ENCODE measurements at places on chromosomes 3 and 15.

DNA sequence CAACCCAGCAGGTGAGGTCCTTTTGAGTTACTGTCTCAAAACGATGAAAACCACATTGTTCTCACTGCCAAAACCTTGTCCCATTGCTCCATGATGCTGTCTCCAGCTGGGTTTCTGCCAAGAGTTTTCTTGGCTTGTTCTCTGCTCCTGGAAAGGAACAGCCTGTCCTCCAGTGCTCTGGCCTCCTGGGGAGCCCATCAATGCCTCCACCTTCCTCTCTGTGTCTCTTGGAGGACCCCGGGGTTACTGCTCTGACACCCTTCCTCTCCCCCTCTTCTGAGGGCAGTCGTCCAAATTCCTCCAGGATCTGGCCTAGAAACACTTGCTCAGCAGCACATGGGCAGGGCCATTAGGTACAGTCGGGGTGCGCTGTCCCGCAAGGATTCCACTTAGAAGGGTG lies 63.9 kb upstream of the RGMA start:
- peak; percentile 77 for DNase-seq

DNA sequence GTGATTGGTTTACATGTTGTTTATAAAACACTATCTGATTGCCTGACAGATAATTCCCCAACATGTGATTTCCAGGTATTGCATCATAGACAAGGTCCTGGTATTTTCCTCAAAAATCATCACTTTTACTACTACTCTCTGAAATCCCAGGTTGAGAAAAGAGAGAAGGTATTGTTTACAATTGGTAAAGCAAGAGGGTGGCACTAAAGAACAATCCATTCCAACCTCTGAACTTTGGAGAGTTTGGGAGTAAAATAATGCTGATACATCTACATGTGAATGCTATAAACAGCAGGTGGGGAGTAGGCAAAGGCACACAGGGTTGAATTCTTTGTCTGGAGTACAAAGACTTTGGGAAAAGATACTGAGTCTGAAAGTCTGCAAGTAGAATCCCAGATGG lies 134.2 kb downstream of the WDR72 start:
- DNase-seq = no peak

GRCh38 chr3:17979911-17980310 lies 237.5 kb upstream of the TBC1D5 start:
- no peak for DNase-seq

- no peak for DNase-seq
These were observed 204.0 kb downstream of the OSBPL10 start for GRCh38 chr3:31777092-31777491.

DNA sequence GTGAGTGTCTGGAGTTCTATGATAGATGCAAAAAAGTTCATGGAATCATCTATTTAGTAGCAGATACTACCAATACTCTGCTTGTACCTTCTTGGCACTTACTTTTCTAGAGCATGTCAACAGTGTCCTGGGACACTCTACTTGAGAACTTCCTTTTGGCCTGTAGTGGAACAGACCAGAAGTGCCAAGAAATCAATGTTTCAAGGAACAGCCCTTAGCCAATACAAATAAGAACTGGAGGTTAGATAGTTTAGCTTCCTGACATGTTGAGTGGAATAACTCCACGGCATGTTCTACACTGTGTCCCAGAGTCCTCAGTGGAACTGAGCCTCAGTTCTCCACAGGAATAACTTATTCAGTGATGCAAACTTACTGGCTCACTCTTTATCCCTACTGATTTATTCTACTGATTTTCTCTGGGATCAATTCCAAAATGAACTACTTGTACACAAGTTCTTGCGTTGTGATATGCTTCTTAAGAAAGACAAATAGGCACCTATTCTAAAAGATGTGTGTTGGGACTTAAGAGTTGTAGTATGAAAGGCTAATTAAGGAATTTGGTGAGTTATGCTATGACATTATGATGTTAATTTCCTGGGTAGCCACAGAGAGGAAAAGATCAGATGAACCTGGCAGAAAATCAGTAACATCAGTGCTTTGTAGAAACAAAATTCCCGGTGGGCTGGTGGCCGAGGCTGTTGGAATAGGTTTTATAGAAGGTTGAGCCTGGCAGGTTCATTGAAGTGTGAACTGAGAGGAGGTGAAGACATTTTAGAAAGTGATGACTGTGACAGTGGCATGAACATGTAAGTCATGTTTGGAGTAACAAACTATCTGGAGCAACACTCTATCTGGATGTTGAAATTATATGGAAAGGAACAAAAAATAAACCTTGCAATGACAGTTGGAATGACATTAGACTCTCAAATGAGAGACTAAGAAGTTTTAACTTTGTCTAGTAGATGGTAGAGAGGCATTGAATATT lies 101.8 kb upstream of the RBMS3 start:
- no peak for DNase-seq

GRCh38 chr3:184154885-184155643 lies at the start of gene DVL3:
Gene DVL3, plus strand, starts transcription at chr3:184155377. Its CDS starts 259 bp downstream, at chr3:184155636.
- peak; percentile 73 for DNase-seq

DNA sequence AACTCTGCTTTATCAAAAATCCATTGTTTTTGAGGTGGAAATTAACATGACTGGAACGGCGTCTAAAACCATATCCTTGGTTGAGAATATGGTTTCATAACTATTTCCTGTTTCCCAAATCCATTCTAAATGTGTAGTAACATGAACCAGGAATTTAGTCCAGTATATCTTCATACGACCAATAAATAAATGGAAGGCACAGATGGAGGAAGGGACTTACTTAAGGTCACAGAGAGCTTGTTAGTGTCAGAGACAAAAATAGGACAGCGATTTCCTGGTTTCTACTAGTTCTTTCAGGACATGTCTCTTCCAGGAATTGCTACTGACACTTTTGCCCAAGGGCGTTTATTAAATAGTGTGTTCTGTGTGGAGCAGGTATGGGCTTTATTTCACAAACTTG lies 41.2 kb downstream of the HES1 start:
- no peak for DNase-seq

DNA sequence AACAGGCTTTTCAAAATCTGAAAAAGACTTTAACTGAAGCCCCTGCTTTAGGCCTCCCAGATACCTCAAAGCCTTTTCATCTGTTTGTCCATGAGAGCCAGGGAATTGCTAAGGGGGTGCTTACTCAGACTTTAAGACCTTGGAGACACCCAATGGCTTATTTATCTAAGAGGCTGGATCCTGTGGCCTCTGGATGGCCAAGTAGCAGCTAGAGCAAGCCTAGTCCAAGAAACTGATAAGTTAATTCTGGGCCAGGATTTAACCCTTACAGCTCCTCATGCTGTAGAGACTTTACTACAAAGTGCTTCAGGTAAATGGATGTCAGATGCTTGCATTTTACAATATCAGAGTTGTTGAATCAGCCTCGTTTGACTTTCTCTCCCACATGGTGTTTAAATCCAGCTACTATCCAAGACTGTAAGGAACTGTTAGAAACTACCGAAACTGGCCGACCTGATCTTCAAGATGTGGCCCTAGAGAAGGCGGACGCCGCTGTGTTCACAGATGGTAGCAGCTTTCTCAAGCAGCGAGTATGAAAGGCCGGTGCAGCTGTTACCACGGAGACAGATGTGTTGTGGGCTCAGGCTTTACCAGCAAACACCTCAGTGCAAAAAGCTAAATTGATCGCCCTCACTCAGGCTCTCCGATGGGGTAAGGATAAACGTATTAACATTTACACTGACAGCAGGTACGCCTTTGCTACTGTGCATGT lies 3.3 kb downstream of the DET1 start:
- no peak for DNase-seq

- DNase-seq = no peak
These were observed 97.1 kb upstream of the CHL1 start for GRCh38 chr3:99506-99905.

- DNase-seq = no peak
These were observed 484.4 kb upstream of the TPRG1 start for GRCh38 chr3:188687389-188687788.

GRCh38 chr3:101999177-101999779 lies 150.0 kb downstream of the NFKBIZ start:
- no peak for DNase-seq

DNA sequence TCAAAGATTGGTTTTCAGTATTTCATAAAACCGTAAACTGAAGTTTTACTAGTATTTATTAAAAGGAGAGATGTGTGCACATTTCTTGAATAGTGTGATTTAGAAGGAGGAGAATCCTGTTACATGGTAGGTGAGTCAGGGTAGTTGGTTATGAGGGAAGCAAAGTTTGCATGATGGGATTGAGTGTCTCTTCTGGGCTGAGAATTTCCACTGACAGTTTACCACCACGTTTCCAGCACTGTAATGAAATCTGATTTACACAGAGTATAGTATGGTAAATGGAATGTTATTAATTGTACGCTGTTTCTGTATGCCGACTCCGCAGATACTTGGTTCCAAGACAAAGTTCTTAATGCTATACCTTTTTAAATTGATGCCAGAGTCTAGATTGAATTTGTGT lies 1.6 kb downstream of the NECTIN3 start:
- no peak for DNase-seq

DNA sequence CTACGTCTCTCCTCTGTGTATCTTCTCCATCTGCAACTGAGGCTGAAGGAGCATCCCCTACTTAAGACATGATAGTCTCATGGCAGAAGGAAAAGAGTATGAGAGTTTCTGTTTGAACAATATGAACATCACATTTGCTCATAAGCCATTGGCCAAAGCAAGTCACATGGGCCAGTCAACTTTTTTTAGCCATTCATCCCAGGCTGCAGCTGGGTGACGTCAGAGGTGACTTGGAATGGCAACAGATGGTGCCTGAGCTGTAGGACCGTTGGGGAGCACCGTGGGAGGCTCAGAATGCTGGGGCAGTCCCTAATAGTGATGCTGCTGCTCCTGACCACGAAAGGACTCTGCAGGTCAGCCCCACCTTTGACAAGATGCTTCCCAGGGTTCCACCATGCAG lies 58.7 kb downstream of the CRTC3 start:
- no peak for DNase-seq

GRCh38 chr15:61974759-61975158 lies 85.5 kb downstream of the VPS13C start:
- no peak for DNase-seq

DNA sequence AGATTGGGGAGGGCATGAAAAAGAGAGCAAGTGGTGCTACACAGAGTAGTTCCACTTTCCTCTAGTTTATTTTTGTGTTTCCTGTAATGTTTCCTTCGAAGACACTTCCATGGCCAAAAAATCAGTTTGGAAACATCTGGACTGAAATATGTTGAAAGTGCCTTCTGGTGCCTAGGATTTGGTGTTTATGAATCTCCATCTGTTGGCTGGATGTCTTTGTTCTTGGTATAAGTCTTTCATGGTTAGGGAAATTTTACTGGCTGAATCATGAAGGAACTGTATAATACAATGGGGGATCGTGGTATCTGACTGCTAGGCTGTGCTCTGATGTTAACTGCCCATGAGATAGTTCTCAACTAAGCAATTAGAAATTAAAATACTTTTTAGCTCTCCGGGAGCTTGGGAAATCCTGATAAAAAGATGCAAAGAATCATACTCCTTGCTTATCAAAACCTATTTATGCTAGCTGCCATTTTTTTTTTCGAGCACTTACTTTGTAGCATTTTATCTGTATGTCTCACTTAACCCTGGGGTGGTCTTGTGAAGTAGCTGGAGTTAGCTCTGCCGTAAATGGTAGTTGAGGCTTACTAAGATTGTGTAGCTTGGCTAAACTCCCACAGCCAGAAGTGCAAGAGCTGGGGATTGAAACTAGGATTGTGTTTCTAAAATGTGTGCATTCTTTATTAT lies 21.9 kb downstream of the AKAP13 start:
- no peak for DNase-seq

DNA sequence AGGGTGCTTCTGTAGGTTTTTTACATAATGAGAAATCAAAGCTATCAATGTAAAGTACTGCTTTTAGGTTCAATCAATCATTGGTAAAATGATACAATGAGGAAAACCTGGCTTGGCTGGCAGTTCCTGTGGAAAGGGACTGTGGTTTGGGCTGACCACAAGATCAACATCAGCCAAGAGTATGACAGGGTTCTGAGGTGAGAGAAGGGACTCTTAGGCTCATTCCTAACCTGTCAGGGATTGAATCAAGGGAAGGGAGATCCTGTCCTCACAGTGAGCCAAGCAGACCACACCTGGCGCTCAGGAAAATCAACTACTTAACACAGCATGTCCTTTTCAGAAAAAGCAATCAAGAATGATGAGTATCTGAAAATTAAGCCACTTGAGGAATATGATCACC lies 111.1 kb downstream of the MAGI1 start:
- DNase-seq = no peak

- no peak for DNase-seq
These were observed 16.6 kb upstream of the EHHADH start for GRCh38 chr3:185270262-185270955.

DNA sequence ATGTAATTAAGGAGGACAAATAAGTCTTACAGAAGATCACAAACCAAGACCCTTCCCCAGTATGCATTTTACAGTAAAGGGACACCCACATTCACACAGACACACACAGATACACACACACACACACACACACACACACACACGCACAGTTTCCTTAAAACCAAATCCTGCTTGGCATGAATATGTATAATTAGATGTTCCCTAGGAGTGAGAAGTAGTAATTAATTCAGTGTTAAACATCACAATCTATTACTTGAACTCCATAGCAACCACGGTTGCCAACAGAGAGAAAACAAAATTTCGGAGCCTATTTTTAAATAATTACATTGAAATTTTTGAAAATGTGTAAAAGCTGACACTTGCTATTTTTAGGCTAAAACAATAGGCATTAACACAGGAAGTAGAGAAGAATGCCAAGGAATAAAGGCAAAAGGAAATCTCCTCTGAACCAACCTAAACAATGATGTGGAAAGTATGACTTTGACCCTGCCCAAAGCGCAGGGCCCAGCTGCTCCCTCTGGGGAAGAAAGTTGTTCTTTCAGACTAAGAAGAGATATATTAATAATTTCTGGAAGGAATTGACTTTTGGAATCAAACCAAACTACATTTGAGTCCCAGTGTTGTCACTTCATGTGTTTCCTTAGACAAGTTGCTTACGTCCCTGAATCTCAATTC lies 215.3 kb downstream of the CPNE4 start:
- no peak for DNase-seq

DNA sequence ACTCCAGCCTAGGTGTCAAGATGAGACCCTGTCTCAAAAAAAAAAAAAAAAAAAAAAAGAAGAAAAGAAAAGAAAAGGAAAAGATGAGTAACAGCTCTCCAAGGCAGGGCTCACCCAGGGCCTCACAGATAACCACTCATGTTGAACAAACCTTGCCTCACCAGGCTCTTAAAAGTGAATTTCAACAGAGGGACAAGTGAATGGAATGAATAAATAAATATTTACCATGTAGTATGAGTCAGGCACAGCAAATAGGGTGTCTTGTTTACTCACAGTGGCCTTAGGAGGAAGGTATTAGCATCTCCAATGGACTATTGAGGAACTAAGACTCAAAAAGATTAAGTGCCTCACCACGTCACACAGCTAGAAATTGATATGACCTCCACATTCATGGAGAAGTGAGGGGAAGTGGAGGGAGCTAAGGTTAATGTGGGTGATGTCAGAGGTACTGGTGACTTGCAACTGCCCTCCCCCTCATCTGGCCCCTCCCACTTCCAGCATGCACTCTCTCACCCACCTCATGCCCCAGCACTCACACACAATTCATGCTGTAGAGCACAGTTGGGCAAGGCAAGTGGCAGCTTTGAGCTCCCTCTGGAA lies 255.5 kb downstream of the UACA start:
- DNase-seq = no peak

- DNase-seq = no peak
These were observed 5.5 kb upstream of the NR2E3 start for GRCh38 chr15:71804695-71805470.

- DNase-seq = no peak
These were observed 11.8 kb downstream of the MBNL1 start for GRCh38 chr3:152280539-152280938.

Data from heart left ventricle (tissue), 16 donors.